ENCODE measurements at places on chromosomes 3 and 15. TPM values are rescaled to one million over a fixed set of nuclear protein-coding genes. Genes with fewer than 3 reads are reported as not detected.

The KLHL40 gene
- polyA plus RNA-seq: 121 TPM

The PLSCR2 gene
- polyA plus RNA-seq: not detected

The ASB7 gene
- 8.3 TPM for polyA plus RNA-seq

The GRAMD2A gene
- 1.6 TPM for polyA plus RNA-seq

The FBLN2 gene
- polyA plus RNA-seq: 39.3 TPM

The CLDN16 gene
- polyA plus RNA-seq: 0.45 TPM

The ATP8B4 gene
- polyA plus RNA-seq: 2.7 TPM

The LMCD1 gene
- 188 TPM for polyA plus RNA-seq

The TMEM40 gene
- polyA plus RNA-seq: 21.3 TPM

The SCAANT1 gene
- polyA plus RNA-seq: 1.0 TPM

The ACTRT3 gene
- 2.5 TPM for polyA plus RNA-seq

The ZBED2 gene
- 0.07 TPM for polyA plus RNA-seq

The OSTN gene
- 0.82 TPM for polyA plus RNA-seq

The IL17RB gene
- polyA plus RNA-seq: 4.6 TPM

The CELSR3 gene
- 0.87 TPM for polyA plus RNA-seq

The MORC1 gene
- not detected for polyA plus RNA-seq

The GMNC gene
- not detected for polyA plus RNA-seq

The SLCO2A1 gene
- 1.1 TPM for polyA plus RNA-seq

The TEX55 gene
- polyA plus RNA-seq: not detected

- DNase-seq: peak; percentile 37
Observed at GRCh38 chr3:22453906-22454535, 703.0 kb upstream of the ZNF385D start.

DNA sequence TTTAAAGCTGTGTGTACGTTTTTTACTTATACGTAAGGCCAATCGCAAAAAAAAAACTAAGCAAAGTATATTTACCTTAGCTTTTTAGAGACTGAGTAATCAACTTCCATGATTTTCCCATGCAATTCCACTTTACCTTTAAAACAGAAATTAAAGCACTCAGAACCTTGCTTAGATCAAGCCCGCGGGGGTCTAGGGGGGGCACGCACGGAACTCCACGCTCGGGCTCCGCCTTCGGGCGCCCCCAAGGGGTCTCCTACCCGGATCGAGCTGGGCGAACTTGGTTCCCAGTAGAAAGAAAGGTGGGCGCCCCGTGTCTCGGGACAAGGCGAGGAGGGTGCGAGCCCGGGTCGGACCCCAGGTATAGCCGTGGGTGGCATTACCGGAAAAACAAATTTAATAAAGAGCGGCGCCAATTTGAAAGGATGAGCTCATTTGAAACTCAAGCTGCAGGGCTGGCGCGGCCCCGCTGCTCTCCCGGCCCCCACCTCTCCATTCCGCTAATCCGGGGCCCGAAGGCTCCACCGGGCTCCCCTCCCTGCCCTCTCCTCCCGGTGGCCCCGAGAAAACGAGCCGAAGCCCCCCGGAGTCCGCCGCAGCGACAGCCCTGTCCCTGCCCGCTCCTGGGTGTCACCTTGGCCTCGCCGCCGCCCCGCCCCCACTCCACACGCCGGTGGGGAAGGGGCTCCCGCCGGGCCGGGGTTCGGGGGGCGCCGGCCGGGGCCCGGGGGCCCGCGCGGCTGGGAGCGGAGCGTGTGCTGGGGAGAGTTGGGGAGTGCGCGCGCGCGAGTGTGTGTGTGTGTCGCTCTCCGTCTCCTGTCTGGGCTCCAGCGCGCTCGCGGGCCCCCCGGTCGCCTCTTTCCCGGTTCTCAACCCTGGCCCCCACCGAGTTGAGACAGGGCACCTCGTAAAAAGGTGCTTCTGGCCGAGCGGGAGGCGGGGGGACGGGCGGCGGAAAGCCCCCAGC, 1.5 kb downstream of the IGF2BP2 start:
- no peak for DNase-seq

DNA sequence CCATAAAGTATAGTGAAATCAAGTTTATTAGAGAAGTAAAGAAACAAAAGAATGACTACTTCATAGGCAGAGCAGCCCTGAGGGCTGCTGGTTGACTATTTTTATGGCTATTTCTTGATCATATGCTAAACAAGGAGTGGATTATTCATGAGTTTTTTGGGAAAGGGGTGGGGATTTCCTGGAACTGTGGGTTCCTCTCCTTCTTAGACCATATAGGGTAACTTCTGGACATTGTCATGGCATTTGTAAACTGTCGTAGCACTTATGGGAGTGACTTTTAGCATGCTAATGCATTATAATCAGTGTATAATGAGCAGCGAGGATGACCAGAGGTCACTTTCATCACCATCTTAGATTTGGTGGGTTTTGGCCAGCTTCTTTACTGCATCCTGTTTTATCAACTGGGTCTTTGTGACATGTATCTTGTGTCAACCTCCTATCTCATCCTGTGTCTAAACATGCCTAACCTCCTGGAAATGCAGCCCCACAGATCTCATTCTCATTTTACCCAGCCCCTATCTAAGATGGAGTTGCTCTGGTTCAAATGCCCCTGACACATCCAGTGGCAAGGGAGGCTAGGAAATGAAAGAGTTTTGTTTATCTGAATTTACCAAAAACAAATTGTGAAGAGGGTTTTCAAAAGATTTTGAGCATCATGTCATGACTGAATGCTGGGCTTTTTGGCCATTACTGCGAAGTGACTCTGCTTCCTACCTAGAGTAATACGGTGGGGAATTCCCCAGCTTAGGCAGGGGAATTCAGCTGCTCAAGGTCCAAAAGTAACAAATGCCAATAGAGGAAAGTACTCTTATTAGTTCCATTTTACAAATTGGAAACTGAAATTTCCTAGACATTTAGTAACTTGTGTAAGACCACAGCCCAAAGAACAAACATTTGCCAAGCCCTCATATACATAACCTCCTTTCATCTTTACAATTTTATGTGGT, 6.2 kb upstream of the SPSB4 start:
- DNase-seq: no peak

DNA sequence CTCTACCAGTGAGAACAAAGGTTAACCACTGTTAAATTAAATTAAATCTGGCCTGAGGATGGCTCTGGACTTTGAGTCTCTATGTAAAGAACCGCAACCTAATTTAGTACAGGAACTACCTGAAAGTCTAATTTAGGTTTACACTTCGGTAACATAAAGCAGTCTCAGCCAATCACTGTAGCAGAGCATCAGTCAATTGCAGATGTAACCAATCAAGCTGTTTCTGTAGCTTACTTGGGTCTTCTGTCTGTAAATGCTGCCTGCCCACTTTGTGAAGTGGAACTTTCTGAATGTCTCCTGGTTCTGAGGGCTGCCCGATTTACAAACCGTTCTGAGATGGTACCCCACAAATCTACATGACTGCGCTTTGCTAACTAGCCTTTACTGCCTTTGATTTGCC, 39.1 kb upstream of the RASGRP1 start:
- DNase-seq: no peak

- no peak for DNase-seq
Observed at GRCh38 chr3:172279191-172279640, 169.0 kb downstream of the GHSR start.

DNA sequence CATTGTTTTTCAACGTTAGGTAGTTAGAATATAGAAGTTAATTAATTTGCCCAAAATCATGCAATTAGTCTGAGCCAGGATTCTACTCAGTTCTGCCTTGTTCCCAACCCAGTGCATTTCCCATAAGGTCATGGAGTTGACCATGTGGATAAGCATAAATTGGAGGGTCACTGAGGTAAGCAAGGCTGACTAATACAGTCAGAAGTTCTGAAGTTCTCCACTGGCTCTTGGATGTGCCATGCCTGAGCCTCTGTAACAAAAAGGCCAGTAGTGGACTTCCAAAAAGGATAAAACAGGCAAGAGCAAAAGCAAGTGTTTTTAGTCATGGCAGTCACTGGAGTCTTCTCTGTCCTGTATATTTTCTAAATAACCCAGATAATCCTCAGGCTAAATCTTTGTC, 124.4 kb upstream of the PHLDB2 start:
- DNase-seq: no peak

DNA sequence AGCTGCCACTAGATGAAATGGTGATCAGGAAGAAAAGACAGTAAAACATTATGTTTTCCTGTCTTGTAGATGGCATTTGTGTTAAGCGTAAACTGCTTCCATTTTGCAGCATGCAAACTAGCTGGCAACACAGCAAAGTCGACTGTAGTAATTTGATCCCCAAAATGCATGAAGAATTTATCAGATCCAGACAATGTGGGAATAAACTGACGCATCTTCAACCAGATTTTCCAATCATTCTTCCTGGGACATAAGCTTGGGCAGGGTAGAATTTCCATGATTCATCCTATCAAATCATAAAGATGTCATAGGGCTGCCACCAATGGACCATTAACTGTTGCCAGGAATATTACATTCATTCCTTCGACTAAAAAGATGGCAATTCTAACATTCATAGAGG, 260.3 kb downstream of the ERC2 start:
- no peak for DNase-seq

GRCh38 chr15:76203346-76204108, 107.7 kb downstream of the ETFA start:
- no peak for DNase-seq

- no peak for DNase-seq
Observed at GRCh38 chr3:177589041-177589650, 391.9 kb upstream of the TBL1XR1 start.

DNA sequence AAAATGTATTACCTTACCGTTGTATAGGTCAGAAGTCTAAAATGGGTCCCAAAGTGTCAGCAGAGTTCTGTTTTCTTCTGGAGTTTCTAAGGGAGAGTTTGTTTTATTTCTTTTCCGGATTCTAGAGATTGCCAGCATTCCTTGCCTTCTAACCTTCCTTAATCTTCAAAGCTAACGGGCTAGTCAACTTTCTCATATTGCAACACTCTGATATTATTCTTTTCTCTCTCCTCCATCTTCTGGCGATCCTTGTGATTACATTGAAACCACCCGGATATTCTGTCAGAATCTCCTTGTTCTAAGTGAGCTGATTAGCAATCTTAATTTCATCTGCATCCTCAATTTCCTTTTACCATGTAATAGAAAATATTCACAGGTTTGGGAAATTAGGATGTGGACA, 36.2 kb upstream of the AADACL2 start:
- no peak for DNase-seq

DNA sequence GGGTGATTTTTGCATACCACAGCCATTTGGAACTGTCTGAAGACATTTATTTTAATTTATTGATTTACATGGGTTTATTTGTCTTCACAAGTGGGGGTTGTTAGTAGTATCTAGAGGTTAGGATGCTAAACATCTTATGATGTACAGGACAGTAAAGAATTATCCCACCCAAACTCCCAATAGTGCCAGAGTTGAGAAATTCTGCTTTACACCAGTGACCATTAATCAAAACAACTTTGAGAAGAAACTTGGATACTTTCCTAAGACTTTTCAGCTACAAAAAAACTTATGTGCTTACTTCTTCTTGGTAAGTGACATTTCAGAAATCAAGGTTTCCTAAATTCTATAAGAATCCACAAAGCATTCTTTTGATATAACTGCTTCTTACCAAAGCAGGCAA, 156.7 kb downstream of the SUCLG2 start:
- no peak for DNase-seq

DNA sequence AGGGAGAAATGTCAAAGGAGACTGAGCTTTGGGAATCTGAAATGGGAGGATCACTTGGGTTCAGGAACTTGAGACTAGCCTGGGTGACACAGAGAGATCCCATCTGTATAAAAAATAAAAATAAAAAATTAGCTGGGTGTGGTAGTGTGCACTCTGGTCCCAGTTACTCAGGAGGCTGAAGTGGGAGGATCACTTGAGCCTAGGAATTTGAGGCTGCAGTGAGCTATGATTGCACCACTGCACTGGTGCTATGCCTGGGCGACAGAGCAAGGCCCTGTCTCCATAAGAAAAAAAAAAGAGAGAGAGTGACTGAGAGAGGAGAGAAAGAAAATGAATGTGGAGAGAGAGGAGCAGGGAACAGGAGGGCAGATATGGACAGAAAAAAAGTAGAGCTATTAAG, 72.8 kb downstream of the SENP2 start:
- DNase-seq: no peak

GRCh38 chr15:94238539-94239118, 7.3 kb downstream of the MCTP2 start:
- no peak for DNase-seq

- DNase-seq: no peak
Observed at GRCh38 chr3:71694358-71694999, 30.7 kb downstream of the EIF4E3 start.

DNA sequence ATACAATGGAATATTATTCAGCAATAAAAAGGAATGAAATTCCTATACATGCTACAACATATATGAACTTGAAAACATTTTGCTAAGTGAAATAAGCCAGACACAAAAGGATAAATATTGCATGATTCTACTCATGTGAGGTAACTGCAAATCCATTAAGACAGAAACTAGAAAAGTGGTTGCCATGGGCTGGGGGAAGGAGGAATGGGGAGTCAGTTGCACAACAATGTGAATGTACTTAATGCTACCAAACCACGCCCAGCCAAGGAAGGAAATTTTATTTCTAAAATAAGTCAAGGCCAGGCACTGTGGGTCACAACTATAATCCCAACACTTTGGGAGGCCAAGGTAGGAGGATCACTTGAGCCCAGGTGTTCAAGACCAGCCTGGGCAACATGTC, 9.8 kb upstream of the GMPPB start:
- DNase-seq: no peak

DNA sequence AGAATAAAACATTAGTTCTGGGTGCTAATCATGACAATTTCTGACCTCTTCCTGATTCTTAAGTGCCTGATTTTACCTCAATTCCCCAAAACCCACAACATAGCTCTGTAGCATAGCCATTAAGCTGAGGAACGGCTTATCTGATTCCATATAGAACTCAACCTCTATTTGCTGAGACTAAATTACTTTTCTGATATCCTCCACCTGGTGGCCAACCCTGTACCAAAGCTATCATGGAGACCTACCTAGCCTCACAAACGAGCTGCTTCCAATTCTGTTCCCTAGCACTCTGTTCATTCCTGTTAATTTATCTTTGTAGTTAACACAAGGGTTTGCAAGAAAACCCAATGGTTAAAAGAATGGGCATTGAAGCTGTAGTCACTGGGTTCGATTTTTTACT, 245.2 kb downstream of the PLOD2 start:
- no peak for DNase-seq

- DNase-seq: no peak
Observed at GRCh38 chr3:23402728-23403492, 199.8 kb downstream of the UBE2E2 start.

DNA sequence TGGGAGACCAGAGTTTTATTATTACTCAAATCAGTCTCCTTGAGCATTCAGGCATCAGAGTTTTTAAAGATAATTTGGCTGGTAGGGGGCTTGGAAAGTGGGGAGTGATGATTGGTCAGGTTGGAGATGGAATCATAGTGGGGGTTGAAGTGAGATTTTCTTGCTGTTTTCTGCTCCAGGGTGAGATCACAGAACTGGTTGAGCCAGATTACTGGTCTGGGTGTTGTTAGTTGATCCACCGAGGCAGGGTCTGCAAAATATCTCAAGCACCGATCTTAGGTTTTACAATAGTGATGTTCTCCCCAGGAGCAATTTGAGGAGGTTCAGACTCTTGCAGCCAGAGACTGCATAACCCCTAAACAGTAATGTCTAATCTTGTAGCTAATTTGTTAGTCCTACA, 141.0 kb downstream of the OTOL1 start:
- no peak for DNase-seq

GRCh38 chr15:72859017-72859756, 75.6 kb upstream of the ADPGK start:
- DNase-seq: no peak

- DNase-seq: peak; percentile 69
Observed at GRCh38 chr15:92883163-92883875, 16.8 kb upstream of the CHD2 start.

- no peak for DNase-seq
Observed at GRCh38 chr15:70035719-70036077, 62.0 kb downstream of the TLE3 start.

GRCh38 chr3:183430325-183430957, 2.0 kb upstream of the MCF2L2 start:
- DNase-seq: no peak

All from muscle of back (tissue), 13 donors.